ENCODE measurements at places on chromosomes 4 and X.

DNA sequence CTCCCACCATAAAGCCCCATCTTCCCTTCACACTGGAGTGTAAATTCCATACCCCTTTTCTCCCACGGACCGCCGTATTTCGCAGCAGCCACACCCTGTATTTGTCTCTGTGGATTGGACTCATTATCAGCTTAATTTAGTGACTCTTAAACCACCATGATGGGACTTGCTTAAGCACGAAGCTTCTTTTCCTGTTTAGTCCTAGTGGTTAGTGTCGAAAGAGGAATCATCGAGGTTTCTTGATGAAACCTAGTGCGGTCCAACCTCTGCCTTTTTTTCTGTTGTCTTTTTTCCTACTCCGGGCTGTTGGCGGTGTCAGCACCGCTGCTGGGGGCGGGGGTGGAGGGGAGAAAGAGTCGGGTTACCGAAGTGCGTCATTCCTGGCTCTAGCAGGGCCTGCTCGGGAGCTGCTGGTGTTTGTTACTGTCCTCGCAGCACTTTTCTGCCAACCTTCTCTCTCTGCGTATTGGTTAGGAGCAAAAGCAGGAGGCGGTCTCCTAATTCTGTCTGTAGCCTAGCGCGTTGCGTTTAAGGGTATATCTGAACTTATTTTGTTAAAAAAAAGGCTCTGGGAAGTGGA lies 1.4 kb downstream of the STAG2 start:
- DNase-seq, result peak; percentile 91

- no peak for DNase-seq
Observed at GRCh38 chrX:68402094-68402493, 31.2 kb downstream of the OPHN1 start.

DNA sequence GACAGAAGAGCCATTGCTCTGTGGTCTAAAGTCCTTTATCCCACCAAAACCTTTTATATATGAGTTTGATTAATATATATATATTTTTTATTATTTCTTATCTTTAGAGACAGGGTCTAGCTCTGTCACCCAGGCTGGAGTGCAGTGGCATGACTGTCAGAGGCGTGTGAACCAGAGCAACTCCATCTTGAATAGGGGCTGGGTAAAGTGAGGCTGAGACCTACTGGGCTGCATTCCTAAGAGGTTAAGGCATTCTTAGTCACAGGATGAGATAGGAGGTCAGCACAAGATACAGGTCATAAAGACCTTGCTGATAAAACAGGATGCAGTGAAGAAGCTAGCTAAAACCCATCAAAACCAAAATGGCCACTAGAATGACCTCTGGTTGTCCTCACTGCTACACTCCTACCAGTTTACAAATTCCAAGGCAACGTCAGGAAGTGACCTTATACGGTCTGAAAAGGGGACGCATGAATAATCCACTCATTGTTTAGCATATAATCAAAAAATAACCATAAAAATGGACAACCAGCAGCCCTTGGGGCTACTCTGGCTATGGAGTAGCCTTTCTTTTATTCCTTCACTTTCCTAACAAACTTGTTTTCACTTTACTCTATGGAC lies 10.5 kb downstream of the TBCK start:
- DNase-seq, result no peak

DNA sequence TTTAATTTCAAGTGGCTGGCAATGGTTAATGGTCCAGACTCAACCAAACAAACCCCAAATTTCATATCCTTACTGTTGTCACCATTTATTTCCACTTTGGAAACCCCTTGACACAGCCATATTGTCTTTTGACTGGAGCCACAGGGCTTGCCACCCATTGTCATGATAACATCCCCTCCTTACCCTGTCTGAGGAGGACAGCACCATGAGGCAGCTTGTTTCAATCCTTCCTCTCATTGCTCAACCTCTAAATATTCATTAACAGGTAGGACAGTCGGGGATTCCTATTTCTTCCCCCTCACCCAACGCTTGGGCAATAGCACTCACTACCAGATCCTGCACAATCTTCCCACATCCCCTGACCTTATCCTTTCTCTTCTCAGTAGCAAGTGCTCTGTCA lies 92.1 kb downstream of the CEP135 start:
- DNase-seq, result no peak

- DNase-seq, result no peak
Observed at GRCh38 chrX:15350329-15350996, 15.1 kb upstream of the PIGA start.

DNA sequence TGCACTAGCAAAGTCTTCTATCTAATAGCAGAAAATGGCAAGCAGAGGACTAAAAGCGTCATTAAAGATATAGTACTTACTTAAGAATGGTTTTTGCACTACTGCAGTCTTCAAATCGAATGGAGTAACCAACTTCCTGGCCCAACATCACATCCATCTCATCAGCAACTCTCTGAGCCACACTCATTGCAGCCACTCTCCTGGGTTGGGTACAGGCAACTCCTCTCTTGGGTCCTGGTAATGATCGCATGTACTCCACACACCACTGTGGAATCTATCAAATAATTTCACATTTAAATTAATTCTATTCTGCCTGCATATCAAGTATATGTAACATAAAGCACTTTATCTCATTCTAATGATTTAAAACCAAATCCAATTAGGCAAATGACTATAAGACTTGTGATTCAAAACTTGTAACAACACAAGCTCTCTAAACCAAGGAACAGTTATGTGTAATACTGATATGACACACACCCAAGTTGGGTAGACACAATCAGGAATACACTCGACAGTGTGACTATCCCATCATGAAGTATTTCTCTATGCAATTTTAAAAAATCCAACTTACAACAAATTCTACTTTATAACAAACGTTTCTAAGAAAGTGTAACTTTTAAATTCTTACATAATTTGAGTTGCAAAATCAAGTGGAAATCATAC lies 13.6 kb downstream of the DHX15 start:
- no peak for DNase-seq

- no peak for DNase-seq
Observed at GRCh38 chr4:175459571-175459970, 352.5 kb downstream of the GPM6A start.

- DNase-seq, result no peak
Observed at GRCh38 chrX:87805829-87806490, 288.4 kb downstream of the KLHL4 start.

DNA sequence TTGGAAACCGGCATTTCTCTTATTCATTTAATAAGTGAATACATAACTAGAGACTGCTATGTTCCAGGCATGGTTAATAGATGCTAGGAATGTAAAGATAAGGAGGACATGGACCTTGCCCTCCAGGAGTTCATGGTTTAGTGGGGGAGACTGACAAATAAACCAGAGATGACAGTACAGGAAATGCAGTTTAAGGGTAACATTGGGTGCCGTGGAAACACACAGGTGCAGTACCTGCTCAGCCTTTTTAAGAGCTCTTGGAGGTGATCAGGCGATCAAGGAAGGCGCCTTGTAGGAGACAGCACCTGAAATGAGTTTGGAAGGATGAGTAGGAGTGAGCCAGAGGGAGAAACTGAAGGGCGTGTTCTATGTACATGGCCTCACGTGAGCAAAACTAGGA lies 145.8 kb downstream of the AASDH start:
- DNase-seq, result no peak

All from HEK293T (cell line).